SIG-M5 (cell line): ENCODE measurements at places on chromosomes 5 and 9.

GRCh38 chr5:130331332-130331731, 427.1 kb downstream of the CHSY3 start:
- DNase-seq: no peak

GRCh38 chr5:72623323-72623722, 116.1 kb upstream of the ZNF366 start:
- DNase-seq: no peak

GRCh38 chr5:1329111-1329579, 15.8 kb downstream of the CLPTM1L start:
- no peak for DNase-seq

- no peak for DNase-seq
Measured at GRCh38 chr9:115360122-115360521, 242.2 kb upstream of the TNC start.

- no peak for DNase-seq
Measured at GRCh38 chr5:72125941-72126620, 18.8 kb downstream of the MAP1B start.

DNA sequence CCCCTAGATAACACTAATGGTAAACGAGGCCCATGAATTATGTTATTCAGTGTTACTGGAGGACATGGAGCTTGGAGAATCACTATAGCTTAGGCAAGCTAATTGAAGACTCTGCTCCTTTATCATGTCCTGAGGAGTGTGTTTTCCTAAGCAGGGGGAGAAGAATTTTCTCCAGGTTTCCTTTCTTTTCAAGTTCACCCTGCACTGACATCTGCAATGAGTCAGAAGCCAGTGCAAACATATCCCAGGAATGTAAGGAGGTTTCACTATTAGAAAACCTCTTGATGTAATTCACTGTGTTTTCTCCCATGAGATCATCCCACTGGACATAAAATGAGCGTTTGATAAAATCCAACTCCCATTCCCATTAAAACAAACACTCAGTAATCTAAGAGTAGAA, 75.6 kb downstream of the DMRT2 start:
- no peak for DNase-seq

- no peak for DNase-seq
Measured at GRCh38 chr9:98148486-98148885, 29.5 kb upstream of the TRIM14 start.

GRCh38 chr5:22693121-22693520, 160.0 kb downstream of the CDH12 start:
- no peak for DNase-seq

GRCh38 chr5:44679214-44679613, 129.5 kb upstream of the MRPS30 start:
- DNase-seq: no peak

DNA sequence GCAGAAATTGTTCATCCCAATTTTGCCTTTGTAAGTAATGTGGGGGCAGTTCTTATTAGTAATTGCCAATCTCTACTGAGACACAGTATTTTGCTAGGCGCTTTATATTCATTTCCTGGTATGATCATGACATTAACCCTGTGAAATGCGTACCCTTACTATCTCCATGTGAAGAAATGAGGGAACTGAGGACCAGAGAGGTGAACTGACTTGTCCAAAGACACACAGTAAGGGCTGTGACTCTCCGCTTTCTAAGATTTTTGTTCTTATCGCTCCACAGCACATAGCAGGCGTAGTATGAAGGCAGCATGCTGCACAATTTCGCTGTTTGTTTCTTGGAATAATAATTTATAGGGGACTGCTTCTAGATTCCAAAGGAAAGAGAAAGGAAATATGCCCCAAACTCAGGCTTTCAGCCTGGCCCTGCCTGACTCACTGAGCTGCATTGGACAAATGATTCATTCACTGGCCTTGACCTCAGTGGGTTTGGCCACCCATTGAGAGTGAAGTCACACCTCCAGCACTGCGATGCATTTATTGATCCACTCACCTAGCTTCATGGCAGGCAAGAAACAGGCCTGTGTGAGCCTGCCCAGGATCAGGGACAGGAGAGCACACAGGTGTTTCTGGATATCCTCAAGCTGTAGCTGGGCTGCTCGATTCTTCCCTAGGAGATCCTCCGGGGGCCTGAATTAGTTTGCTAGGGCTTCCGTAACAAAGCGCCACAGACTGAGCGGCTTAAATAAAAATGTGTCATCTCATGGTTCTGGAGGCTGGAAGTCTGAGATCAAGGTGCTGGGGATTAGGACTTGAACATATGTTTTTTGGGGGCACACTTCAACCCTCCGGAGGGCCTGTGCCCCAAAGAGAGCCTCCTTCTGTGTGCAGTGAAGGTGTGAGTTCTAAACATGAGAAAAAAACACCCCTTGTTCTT, 7.2 kb upstream of the DUSP1 start:
- no peak for DNase-seq

DNA sequence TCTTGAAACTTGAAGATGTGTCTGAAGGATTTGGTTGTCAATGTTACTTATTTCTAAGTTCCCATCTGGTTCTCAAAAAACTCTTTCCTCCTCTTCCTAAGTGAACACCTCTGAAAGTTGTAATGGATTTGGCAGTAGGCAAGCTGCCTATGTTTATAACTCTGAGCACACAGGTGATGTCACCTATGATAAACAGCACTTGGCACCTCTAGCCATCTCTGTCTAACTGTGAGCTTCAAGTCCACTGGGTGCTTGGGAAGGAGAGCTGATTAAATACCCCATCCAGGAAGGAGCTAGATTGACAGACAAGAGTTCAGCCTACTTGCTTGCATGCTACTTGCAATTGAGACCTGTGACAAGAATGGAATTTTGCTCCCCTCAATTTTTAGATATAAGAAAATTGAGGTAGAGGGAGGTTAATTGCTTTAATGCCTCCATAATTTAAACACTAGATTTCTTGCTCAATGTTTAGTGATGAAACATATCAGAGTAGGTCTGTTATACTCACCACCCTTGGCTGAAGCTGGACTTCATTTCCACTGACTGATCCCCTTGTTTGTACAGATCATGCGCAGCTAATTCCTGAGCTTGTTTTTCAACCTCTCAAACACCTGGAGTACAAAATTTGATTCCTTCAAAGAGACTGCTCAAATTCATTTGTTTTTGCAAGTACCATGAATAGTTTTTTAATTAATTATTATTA, 49.9 kb downstream of the PDE4D start:
- DNase-seq: no peak

DNA sequence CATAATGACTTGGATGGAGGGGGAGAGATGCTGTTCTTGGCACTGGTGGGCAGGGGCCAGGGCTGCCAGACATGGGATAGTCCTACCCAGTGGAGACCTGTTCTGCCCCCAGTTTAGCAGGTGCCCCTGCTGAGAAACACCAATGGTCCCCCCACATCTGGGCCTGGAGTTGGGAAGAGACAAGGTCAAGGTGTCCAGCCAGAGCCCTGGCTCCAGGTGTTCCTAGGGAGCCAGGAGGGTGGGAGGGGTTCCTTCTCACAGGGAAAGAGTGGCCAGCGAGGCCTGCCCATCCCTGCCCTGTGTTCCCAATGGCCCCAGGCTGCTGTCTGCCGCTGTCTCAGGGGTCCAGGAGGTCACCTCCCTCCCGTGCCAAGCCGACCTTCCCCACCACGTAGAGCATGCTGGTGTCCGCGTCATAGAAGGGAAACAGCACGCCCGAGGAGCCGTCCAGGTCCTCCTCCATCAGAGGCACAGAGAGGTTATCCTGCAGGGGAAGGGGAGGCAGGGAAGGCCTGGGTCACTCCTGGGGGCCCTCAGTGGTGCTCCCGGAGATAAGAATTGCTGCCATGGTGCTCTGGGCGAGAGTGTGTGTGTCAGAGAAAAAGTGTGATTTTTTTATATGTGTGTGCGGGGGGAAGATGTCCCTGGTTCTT, 11.7 kb upstream of the TRIM14 start:
- DNase-seq: no peak

GRCh38 chr9:137880976-137881530, 3.5 kb downstream of the CACNA1B start:
- DNase-seq: no peak

- DNase-seq: no peak
Measured at GRCh38 chr9:94770334-94770733, 43.8 kb downstream of the AOPEP start.

GRCh38 chr5:42680046-42680445, 76.6 kb upstream of the CCDC152 start:
- DNase-seq: no peak

- DNase-seq: peak; percentile 78
Measured at GRCh38 chr9:120490888-120491595, 88.9 kb downstream of the CDK5RAP2 start.

DNA sequence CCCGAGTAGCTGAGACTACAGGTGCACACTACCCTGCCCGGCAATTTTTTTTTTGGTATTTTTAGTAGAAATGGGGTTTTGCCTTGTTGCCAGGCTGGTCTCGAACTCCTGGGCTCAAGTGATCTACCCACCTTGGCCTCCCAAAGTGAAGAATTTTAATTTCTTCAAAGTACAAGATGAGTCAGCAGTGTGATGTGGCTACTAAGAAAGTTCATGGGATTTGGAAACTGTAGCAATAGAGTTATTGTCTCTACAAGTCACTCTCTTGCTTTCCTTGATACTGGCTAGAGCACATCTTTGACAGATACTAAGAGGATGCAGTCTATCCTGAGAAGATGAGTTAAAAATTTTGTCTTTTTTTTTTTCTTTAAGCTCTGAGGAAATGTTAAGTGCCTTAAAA, 1.6 kb downstream of the CREB3 start:
- DNase-seq: no peak

DNA sequence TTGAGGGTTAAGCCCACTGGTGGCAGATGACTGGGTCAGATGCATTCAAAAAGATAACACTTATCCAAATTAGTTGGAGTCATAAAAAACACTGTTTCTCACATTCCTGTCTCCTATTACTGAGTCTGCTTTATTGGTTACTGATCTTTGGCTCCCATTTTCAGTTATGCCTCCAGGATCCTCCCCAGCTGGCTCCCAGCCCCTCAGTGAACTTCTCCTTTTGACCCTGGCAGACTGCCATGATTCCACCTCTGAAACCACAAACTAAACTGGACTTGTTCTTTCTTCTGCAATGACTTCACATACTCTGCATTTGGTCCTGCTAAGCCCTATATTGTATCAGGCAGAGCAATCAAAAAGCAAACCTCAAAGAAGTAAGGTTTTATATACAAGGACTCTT, 860.8 kb upstream of the DMAC1 start:
- DNase-seq: no peak

DNA sequence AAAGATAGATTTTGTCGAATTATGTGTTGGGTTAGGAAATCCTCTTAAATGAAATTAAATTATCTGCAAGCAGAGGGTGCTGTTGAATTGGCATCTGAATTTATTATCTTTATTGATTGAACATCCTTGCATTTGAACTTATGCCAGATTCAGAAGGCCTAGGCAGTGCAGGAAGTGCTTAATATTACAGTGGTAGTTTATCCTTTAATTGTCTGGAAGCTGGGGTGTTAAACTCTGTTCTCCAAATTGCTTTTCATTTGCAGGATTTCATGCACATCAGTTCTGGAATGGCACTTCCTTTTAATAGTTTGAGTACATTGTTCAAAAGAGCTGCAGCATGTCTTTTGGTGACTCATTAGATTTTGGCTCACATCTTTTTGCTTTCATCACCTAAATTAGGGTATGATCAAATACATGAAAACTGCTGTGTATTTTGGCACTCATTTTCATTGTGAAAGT, 186.3 kb downstream of the KDM4C start:
- no peak for DNase-seq

DNA sequence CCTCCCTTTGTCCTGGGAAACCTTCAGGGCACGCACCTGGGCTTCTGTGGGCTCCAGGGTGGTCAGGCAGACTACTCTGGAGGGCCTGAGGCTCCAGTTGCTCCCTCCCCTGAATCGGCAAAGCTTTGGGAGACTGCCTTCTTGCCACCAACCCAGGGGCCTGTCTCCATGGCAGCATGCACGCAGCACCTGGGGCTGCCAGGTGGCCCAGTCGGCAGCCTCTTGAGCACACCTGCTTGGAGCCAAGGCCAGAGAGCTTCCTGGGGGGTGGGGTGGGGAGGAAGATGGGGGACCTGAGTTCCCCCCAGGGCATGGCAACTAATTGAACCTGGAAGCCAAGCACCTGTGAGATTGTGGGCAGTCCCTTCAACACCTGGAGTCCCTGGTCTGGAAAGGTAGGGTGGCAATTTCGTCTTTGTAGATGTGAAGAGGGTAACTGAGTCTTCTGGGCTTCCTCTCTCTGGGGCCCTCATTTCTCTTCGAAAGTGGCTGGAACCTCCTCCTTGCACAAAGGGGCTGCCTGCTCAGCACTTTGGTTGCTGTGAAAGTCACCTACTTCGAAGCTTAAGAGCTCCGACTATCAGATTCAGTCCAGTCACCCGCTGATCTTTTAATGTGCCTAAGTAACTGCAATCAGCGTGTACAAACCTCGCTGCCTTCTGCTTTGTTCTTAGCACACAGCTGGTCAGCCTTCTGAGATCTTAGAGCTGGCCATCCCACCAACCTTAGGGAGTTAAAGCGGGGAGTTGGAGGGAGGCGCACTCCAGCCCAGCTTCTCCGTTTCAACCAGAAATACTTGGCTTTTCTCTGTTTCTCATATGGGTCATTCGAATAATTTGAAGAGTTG, 4.0 kb downstream of the RNF183 start:
- no peak for DNase-seq

- no peak for DNase-seq
Measured at GRCh38 chr5:176413255-176413565, 3.1 kb downstream of the CLTB start.

DNA sequence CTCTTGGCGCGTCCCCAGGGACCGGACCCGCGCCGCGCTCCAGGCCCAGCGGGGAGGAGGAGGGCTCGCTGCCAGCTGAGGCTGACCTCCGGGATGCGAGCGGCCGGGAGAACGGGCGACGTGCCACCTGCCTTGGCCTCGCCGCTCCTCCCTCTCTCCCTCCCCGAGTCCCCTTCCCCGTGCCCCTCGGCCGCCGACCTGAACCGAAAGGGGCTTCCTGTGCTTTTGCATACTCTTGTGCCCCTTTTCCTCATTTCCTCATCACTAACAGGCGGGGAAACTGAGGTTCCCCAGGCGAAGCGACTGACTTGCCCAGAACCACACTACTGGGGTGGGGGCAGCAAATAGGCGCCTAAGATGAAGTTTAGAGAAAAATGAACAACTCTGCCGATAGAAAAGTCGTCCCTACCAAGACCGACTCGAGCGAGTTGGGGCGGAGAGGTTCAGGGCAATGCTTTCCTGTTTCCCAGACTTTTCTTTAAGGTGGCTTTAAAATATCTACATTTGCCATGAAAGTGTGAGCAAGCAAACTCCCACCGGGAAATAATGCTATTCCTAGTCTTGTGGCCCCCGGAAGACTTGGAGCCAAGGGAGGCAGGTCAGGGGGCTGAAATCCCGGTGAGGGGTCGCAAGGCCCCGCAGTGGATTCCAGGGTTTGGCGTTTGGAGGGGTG, 580 bp upstream of the DUSP1 start:
- DNase-seq: no peak

GRCh38 chr5:96196890-96197289, 235.2 kb upstream of the ELL2 start:
- DNase-seq: no peak
